ENCODE measurements at places on chromosomes 7 and 10.
A peak's percentile ranks its signal among the peaks of the same experiment; 100 is the strongest.

- DNase-seq: no peak
These were observed 154.0 kb downstream of the CCDC3 start for GRCh38 chr10:12847361-12847975.

DNA sequence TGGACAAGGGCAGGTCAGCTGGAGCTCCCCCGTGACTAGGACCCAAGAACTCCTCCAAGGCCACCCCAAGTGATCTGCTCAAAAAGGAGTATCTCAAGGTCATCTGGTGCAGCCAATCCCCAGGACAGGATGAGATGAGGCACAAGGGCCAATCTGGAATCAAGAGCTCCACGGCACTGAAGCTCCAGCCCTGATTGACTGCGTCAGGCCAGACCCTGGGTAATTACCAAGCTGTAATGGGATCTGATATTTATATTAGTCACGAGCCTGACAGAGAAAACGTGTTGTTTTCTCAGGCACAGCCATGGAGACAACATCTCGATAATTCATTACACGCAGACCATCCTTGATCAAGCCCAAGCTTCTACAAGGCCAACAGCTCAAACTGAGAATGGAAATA, 4.2 kb downstream of the KCNMA1 start:
- no peak for DNase-seq

DNA sequence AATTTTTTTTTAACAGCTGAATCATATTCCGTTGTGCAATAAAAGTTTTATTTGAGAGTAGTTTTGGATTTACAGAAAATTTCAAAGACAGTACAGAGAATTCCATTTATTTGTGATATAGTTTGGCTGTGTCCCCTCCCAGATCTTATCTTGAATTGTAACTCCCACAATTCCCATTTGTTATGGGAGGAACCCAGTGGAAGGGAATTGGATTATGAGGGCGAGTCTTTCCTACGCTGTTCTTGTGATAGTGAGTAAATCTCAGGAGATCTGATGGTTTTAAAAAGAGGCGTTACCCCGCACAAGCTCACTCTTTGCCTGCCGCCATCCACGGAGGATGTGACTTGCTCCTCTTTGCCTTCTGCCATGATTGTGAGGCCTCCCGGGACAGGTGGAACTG, 228.0 kb upstream of the MAGI2 start:
- DNase-seq: no peak

GRCh38 chr7:3013975-3014792, 29.5 kb downstream of the CARD11 start:
- no peak for DNase-seq

- DNase-seq: peak; percentile 50
These were observed at the start of gene DKK1 for GRCh38 chr10:52313933-52314821. Gene DKK1 (plus strand): TSS chr10:52314281. CDS start chr10:52314435, 154 bp downstream.

DNA sequence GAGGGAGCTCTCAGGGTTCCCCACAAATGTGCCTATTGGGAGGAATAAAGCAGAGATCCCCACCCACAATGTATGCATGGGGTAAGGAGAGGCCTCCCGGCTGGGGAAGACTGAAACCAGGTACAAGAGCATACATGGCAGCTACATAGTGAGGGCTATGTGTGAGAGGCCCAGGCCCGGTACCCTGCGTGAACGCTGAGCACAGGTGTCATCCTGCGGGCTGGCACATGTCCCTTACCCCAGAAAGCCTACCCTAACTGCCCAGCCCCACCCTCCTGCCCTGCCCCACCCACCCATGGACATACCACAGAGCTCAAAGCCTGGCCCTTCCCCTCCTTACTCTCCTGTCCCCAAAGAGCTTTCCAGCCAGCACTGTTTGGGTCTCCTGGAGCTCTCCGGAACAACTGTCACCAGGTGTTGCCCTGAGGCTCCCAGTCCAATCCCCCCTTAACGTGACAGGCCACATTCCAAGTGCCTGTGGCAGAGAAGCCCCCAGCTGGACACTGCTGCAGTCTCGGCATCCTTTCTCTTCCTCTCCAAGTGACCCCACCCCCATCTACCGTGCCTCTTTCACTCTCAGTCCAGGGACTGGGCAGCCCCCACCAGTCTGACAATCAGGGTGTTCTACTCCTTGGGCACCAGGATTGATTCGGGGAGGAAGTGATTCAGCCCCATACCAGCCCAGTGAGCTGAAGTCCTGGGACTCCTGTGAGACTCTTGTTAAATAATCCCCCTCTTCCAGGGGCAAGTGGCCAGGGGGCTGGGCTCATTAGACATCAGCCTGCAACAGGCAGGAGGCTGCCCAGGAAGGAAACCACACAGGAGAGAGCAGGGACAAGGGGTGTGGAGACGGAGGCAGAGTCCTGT, 19.6 kb downstream of the GRID1 start:
- no peak for DNase-seq

GRCh38 chr10:71137701-71138100, 74.7 kb upstream of the UNC5B start:
- DNase-seq: no peak

DNA sequence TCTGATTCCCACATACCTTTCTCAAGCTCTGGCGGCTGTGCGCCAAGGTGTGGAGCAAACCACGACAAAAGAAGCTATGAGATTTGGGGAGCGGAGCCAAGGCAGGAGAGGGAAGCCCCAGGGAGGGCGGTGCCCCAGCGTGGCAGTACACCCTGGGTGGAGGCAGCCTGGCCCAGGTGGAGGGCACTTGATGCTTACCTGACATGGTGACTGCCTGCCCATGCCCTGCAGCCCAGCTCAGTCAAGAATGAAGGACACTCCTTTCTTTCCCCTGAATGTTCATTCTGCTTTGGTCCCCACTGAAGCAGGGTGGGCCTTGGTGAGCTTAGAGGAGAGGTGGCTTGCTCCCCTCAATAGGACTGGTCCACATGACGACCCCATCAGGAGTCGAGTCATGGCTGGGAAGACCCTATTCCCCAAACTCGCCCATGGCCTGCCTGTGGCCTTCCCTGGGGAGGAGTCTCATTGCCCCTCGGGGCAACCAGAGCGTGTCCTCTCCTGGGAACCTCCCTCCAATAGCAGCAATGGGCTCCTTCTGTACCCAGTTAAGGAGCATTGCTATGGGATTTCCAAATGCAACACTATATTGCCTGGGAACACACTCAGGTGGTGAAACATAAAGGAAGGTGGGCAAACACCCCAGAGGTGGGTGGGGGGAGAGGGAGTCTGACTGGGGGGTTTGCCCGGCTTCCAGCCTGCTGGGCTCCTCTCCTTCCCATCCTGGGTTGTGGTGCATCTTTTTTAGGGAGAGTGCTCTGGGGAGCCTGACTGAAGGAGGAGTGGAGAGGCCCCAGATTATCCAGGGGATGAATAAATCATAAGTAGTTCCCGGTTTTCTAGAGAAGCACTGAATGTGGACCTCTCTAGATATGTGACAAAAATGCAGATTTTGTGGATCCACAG, 22.7 kb downstream of the RAMP3 start:
- no peak for DNase-seq

Data from posterior cingulate gyrus (tissue), 11 donors.